ENCODE measurements at places on chromosomes 13 and 19. TPM values are rescaled to one million over a fixed set of nuclear protein-coding genes. Genes with fewer than 3 reads are reported as not detected.
A peak's percentile ranks its signal among the peaks of the same experiment; 100 is the strongest.

GRCh38 chr13:78601124-78601873 is 2.1 kb downstream of the POU4F1 start:
- no peak overlapping the region for H3K27ac ChIP-seq
- peak; percentile 75 for DNase-seq
- peaks cover 97% of the 10 kb centered on the region for H3K27me3 ChIP-seq
- no peaks in the 10 kb centered on the region for H3K4me1 ChIP-seq
- no peaks in the 10 kb centered on the region for H3K36me3 ChIP-seq
- no peak overlapping the region for H3K4me3 ChIP-seq

GRCh38 chr19:49362048-49362928 is at the start of gene TEAD2:
Gene TEAD2, minus strand, starts transcription at chr19:49362416. Its CDS starts 2,341 bp downstream, at chr19:49360075.
- peaks cover 24% of the 10 kb centered on the region for H3K36me3 ChIP-seq
- no peaks in the 10 kb centered on the region for H3K4me1 ChIP-seq
- peak within 1 kb of the TSS; percentile 100 for H3K27ac ChIP-seq
- DNase-seq = peak; percentile 92
- peak within 1 kb of the TSS; percentile 95 for H3K4me3 ChIP-seq
- no peaks in the 10 kb centered on the region for H3K27me3 ChIP-seq

DNA sequence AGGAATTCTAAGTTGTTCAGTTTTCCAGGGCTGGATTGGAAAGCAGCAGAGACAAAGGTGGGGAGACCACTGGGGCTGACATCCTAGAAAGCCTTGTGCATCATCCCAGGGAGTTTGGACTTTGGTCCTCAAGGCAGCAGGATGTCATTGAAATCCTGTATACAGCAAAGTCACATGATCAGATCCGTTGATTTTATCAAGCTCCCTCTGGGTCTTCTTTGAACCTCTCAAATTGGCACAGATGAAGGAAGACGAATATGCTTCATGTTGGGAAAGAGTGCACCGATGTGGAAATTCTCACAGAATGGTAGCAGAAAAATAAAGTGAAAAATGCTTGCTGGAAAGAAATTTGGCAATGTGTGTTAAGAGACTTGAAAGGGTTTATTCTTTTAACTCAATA is 149.8 kb upstream of the TMTC4 start:
- no peaks in the 10 kb centered on the region for H3K36me3 ChIP-seq
- H3K27ac ChIP-seq = no peak overlapping the region
- H3K4me1 ChIP-seq = no peaks in the 10 kb centered on the region
- DNase-seq = no peak

- no peak overlapping the region for H3K27ac ChIP-seq
- no peak overlapping the region for H3K4me3 ChIP-seq
- DNase-seq = no peak
- H3K27me3 ChIP-seq = no peaks in the 10 kb centered on the region
Measured at GRCh38 chr19:55398200-55398925, 9.2 kb downstream of the UBE2S start.

KLK3 gene
- total RNA-seq = not detected

ZNF536 gene
- total RNA-seq = 0.09 TPM

CPB2 gene
- not detected for total RNA-seq
